Stimulated activated CD8-positive, alpha-beta memory T cell treated with anti-CD3 and anti-CD28 coated beads, Interleukin-7, amount 100 ng/mL, for 24 hours (primary cell): ENCODE measurements at places on chromosomes 6 and 20.

DNA sequence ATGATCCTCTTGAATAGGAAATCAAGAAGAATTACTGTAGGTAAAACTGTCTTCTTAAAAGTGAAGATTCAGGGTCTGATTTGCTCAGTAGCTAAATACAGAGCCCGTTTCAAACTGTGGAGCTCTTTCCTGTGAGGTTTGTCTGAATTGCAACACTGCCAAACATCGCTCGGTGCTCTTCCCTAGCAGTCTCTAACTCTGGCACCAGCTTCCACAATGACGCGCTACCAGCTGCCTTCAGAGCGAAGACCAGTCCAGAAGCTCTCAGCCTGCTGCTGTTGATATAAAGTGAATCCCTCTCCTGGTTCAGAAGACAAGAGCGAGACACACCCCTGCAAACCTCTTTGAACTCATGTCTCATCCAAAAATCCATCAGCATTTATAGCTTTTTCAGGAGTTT lies 447.0 kb downstream of the LMBRD1 start:
- DNase-seq, result no peak

GRCh38 chr6:165939601-165940290 lies 227.9 kb downstream of the TBXT start:
- no peak for DNase-seq

DNA sequence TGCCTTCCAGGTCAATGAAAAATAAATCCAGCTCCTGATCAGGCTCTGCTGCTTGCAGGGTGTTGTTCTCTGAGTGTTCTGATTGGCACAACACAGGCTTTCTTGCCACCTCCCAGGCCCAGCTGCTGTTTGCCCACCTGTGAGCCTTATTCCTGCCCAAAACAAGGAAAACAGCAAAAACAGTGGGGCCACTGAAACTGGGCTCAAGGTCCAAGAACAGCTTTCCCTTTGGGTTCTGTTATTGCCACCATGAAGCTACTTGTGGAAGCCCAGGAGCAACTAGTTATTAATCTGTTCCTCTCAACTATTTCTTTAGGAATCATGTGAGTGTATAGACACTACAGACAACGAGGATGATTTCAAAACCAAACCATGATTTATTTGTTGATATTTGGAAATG lies 159.1 kb downstream of the PLCB1 start:
- no peak for DNase-seq

DNA sequence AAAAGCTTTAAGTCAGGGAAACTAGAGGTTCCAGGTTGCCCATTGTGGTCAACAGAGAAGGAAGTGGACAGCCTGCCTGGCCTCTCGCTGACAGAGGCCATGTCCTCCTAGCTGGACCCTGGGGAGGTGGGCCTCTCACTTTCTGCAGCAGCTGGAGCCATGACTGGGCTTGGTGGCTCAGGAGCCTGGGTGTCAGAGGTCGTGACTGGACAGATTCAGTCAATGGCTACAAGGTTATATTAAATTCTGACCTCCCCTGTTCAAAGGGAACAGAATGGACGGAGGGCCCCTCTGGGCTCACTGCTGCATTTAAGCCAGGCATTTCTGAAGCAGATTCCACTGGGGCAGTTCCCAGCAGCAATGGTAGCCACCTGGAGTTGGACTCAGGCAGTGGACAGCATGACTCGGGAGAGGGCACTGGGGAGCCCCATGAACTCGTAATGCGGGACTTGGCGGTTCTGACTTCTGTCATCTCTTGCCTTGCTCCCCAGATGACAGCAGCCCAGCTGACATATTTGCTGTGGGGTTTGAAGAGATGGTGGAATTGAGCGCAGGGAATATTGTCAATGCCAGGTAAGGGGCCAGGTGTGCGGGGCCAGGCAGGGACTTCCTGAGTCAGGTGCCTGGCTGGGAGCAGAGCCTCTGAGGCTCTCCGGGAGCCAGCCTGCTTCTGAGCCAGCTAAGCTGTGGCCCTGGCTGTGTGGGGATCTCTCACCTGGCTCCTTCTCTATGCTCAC lies 86.7 kb downstream of the SYNJ2 start:
- DNase-seq, result no peak

DNA sequence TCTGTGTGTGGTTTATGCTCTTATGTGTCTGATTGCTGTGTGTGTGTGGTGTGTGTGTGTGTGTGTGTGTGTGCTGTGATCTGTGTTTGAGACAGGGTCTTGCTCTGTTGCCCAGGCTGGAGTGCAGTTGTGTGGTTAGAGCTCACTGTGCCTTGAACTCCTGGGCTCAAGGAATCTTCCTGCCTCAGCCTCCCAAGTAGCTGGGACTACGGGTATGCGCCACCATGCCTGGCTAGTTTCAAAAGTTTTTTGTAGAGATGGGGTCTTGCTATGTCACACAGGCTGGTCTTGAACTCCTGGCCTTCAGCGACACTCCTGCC lies 3.4 kb upstream of the ZNF512B start:
- no peak for DNase-seq
